ENCODE measurements at places on chromosomes 1 and 21.

DNA sequence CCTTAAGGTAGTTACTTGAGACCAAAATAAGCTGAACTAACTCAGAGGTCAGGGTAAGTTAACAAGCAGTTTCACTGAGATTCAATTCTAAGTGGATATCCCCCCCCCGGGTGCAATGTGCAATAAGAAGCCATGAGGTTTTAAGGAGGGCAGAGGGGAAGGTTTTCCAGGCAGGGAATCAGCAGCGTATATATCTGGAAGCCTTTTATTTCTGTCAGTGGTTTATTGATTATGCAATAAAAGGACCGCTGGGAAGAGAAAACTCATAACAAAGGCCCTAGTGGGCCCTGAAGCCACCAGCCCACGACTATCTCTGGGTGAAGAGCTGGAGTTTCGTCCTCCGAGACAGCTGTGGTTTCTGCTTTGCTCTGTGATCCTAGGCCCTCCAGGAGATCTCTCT, 53.1 kb upstream of the CTPS1 start:
- DNase-seq = no peak

- DNase-seq = no peak
These were observed 99.9 kb downstream of the GLUL start for GRCh38 chr1:182291584-182292192.

DNA sequence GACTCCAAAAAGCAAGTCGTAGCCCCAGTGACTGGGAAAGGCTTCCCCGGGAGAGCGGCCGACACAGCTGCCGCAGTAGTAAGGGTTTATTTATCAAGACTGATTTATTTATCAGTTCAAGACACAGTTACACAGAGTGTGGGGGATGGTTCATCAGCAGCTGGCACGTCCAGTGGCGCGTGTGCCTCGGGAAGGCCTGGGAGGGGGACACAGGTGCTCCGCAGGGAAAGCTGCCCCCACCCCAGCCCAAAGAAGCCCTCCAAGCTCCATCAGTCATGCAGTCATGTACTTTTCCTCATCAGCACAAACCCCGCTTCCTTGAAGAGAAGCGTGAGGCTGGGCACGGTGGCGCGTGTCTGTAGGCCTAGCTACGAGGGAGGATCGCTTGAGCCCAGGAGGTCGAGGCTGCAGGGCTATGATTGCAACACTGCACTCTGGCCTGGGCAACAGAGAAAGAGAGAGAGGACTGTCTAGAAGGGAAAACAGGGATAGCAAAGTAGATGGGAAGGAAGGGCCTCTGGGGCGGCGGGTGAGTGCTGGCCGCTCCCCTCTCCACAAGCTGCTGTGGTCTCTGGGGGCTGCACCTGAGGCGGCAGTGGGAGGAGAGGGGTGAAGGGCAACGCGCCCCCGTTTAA, 53.2 kb downstream of the PRKCZ start:
- DNase-seq = no peak

DNA sequence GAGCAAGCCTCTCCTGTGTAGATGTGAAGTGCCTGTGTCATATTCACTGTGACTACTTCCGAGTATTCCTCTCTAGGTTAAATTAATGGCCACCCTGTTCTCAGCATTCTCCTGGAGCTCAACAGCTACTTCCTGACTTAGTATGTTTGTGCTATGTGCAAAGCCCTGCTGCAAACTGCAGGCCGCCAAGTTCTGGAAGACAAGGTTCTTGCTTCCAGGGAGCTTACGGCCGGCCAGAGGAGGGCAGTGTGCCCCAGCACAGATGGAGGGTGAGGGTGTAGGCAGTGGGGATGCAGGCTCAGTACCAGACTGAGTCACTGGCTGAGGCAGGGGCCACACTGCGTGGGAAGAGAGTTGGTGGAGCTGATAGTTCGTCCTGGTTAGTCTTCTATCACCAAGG, 43.2 kb downstream of the ELK4 start:
- no peak for DNase-seq

DNA sequence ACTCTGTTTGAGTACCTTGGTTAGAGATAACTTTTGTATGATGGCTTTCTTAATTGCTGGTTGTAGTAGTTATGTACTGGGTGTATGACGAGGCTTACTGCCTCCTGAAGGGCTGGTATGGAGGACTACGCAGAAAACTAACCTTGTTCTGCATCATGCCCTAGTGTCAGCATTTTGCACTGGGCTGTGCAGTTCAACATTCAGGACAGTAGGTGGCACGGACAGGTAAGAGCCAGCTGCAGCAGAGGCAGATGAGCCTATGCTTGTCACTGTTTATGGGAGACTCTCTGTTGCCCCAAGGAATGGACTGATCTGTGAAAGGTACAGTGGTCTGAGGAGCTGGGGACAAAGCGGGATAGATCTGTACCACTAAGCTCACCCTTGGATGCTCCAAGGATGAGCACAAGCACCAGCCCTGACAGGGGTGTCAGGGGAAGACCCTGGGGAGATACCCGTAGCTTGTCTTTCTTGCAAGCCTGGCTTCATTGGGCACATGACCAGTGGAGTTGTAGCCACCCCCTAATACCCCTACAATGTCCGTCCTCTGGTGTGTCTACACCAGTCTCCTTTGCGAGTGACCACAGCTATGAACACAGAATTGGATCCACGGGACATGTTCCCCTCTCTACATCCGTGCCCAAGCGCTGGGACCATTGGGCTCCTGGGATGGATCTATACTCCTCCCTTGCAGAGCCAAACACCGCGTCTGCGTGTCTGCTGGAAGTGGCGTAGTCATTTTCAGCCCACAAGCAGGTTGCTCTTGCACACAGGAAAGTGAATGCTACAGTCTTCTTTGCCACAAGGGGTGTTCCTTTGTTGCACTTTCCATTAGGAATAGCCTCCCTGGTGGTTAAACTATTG, 51.1 kb upstream of the CFHR3 start:
- DNase-seq = peak; percentile 8

DNA sequence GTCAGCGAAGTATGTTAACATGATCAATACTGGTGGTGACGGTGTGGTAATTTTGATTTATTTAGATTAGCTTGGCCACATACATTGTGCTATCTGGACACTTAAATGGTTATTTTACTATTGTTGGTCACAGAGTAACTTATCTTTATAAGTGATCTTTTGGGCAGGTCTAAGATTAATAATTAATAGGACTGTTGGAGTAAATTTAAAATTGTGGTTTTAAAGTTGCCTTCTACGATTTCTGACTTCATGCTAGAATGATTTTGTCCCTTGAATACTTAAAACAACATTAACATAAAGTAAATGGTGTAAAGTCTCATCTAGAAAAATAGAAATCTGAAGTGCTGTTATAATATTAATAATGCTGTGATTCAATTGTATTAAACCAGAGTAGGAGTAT, 14.7 kb downstream of the SRRM1 start:
- DNase-seq = no peak

GRCh38 chr21:38229260-38229877, 27.4 kb upstream of the KCNJ15 start:
- DNase-seq = no peak

GRCh38 chr1:33147997-33148314, 33.9 kb downstream of the TRIM62 start:
- DNase-seq = no peak

DNA sequence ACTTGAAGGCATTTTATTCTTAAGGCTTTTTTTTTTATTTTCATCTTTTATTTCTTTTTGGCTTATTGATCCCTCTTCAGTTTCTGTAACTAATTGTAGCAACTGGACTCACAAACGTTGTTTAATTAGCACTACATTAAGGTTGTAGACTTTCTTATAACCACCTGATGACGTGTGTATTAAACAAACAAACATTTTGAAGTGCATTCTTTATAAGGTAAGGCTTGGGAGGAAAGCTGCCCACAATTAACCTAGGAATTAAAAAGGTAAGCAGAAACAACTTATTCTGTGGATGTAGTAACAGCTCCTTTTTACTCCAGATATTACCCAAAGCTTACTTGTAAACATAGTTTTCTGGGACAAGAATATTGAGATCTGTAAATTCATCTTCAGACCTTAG, 55.0 kb downstream of the CAMSAP2 start:
- no peak for DNase-seq
